ENCODE measurements at places on chromosomes 2 and 18.
A peak's percentile ranks its signal among the peaks of the same experiment; 100 is the strongest.

- DNase-seq, result peak; percentile 99
Observed at GRCh38 chr2:95333888-95334338, 36.8 kb downstream of the KCNIP3 start.

DNA sequence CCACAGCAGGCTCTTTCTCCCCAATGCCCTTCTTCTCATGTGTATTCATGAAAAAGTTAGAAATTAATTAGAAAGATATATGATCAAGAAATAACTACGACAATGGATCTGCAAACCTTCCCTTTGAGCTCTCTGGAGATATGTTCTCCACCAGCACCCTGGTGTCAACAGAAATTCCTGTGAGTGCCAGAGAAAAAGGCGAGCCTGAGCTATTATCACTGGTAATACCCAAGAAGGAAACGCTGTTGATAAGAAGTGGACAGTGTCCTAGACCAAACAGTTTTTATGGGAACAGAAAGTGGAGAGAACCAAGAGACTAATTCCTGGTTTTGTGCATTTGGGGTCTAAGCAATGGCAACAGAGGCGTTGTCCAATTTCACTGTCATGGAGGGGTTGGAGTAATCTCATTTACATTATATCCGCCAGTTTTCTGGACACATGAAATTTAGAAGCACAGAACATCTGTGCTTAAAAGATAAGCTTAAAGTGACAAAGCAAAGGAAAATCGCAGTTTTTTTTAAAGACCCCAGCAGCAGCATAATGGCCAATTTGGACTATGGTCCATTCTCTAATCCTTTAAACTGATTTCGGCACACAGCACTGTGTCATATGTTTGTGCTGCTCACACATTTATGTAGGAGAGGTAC is 47.2 kb upstream of the CDC42EP3 start:
- DNase-seq, result no peak

DNA sequence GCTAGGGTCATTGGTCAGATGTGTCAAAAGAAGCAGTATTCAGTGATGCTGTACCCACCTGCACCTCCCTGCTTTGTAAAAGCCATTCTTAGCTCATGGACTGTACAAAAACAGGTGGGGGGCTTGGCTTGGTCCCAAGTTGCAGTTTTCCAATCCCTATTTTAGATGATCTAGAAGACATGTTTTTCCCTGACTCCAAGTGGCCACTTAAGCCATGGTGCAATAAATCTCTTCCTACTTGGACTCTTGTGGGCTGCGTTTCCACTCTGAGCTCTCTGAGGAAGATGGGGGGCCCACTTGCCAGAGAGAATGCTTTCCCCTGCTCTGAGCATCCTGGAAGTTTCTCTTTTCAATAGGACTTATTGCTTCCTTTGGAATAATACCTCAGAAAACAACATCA is 57.0 kb upstream of the SPP2 start:
- no peak for DNase-seq

DNA sequence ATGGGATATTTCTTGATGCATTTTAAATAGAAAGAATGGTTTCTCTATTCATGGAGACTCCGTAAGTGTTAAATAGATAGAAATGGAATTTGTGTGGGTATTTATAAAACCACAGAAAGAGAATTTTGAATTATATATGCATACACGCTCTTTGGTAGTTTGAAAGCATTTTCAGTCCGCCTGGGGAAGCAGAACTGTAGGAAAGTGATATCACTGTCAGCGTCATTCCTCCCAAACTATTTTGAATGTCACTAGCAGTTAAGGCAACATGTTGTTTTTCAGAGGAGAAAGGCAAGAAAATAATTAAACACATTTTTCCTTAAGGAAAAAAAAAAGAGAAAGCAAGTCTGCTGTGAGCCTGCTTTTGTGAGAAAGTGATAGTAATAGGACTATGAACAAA is 8.7 kb upstream of the ERMN start:
- DNase-seq, result peak; percentile 57

- no peak for DNase-seq
Observed at GRCh38 chr2:233544200-233544610, 22.4 kb downstream of the USP40 start.

GRCh38 chr2:205148755-205149154 is 533.5 kb upstream of the NRP2 start:
- DNase-seq, result no peak

DNA sequence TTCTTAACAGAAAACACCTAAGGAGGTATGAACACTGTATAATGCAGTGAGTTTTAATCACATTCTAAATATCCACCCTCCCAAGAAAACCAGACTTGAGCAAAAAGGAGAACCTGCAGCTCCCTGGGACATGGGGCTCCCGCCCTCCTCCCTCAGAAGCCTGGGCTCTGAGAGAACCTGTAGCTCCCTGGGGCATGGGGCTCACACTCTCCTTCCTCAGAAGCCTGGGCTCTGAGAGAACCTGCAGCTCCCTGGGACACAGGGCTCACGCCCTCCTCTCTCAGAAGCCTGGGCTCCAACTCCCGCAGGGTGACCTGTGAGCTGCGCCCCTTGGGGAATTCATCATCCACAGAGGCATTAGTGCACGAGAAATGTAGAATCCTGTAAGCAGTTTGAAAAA is 222.9 kb downstream of the SNTG2 start:
- DNase-seq, result no peak

DNA sequence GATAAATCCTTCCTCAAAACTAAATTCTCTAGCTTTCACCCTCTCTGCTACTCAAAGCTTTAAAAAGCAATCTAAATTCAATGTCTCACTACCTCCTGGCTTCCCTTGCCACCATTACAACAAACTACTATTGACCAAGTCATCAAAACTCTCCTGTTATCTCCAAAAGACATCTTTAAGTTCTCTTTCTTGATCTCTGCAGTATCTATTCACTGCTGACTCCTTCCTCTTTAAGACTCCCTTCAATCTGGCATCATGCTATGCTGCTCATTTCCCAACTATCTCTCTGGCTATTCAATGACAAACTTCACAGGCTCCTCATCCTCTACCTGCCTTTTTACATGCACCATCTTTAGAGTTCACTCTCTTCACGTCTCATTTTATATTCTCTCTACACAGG is 5.9 kb downstream of the PPP3R1 start:
- DNase-seq, result no peak

DNA sequence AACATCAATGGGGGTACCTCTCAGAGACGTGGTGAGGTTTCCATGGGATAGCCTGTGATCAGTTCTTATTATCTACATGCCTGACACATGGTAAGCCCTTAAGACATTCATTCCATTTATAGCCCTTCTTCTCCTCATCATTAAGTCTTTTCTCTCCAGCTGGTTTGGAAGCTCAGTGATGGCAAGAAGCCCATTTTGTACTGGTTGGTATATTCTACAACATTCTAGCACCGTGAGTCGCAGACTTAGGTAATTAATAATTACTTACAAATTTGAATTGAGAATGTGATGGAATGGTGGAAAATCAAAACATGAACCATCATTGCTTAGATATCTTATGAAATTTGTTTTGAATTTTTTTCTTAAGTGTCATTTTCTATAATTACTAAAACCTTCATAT is 472.6 kb downstream of the DLGAP1 start:
- no peak for DNase-seq

- peak; percentile 24 for DNase-seq
Observed at GRCh38 chr18:57697426-57697825, 75.8 kb upstream of the NARS1 start.

DNA sequence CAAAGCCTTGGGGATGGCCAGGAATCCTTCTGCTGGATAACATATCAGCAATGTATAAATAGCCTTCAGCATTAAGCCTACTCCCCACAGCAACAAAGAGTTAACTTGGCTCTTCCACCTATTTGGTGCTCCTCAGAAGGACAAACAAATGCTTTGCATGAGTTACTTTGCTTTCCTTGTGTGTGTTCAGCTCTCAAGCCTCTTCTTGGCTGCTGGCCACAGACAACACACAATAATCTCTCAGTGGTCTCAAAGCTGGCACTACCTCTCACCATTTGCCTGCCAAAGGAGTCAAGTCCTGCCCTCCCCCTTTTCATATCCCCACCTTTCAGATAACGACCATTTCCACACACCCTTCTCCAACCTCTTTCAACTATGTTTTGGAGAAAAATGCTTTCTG is 17.5 kb downstream of the FTCDNL1 start:
- no peak for DNase-seq

DNA sequence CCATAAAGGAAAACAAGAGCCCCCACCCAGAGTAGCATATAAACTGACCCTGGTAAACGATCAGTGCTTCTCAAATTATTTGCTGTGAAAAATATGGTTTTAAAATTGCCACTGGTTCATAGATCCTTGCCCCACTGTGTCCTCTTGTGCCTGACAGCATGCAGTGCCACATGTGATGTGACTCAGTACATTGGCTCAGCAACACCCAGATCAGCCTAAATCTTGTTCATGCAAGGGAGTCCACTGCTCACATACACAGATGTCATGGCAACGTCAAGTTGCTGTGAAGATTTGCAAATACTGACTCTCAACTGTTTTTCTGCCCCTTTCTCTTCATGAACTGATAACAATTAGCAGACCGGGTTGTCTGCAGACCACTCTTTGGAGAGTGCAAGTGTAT is 91.0 kb downstream of the TMEM182 start:
- no peak for DNase-seq

- DNase-seq, result no peak
Observed at GRCh38 chr2:189709501-189710221, 35.2 kb downstream of the ANKAR start.

DNA sequence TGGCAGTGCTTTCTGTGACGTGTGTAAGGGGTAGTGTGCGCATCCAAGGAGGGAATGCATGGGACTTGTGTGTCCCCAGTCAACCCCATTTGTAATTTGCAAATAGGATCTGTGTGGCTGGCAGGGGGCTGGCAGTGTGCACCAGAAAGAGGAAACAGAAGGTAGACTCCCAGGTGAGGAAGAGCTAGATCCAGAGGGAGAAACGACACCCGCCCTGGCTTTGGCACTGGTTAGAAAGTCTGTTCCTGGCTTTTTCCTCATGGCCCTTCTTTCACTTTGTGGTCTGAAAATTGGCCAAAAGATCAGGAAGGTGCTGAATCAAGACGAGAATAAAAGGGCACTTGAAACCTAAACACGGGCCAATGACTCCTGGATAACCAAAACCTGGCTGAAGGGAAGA is 33.3 kb downstream of the PRKCE start:
- no peak for DNase-seq

DNA sequence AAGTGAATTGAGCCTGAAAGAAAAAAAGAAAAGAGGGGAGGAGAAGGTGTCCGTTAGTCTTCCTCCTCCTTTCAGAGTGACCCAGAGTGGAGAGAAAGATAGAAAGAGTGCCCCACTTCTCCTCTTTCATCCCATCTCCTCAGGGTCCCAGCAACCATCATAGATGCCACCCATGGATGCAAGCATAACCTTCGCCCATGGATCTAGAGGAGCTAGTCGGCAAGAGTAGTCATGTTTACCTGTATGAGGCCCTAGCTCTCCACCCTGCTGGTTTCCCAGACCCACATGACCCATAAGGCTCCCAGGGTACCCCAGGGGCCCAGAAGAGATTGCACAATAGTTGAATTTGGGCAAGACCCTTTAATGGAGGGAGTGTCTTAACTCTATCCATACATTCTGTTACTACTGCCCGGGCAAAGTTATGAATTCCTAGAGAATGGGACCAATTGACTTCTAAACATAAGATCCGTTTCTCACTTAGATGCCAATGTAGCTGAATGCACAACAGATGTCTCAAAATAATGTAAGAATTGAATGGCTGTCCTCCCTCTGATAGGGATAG is 56.1 kb upstream of the CDCA7 start:
- DNase-seq, result no peak

GRCh38 chr2:61993422-61994024 is 88.0 kb downstream of the COMMD1 start:
- DNase-seq, result peak; percentile 42

DNA sequence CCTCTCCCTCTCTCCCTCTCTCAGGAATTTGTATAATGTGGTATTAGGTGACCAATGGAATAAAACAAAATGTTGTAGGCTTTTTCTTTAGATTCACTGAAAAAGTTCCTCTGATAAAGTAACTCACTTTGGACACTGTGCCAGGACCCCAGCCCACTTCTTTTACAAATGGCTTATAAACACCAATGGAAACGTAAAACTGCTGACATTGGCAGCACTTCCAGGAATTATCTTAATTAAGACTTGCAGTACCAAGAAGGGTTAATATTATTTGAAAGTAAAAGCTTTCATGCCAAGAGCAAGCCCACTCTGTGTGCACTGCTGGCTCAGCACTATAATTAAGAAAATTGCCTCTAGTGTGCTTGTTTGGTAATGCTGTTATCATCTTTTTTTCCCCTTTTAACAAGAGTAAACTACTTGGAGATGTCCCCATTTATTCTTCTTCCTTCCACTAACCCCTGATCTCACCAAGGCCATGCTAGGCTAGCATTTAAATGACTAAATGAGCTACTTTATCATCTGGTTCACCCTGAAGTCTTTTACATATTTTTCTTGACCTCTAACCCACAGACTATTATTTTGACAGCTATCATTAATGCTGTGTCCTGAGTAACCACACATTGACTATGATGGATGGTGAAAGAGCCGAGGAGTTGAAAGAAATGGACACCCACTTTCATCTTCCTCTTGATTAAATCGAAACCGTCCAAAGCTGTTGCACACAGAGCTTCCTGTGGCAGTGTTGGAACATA is 232.2 kb upstream of the ETAA1 start:
- no peak for DNase-seq

GRCh38 chr2:6526093-6526824 is 339.4 kb downstream of the CMPK2 start:
- DNase-seq, result no peak

DNA sequence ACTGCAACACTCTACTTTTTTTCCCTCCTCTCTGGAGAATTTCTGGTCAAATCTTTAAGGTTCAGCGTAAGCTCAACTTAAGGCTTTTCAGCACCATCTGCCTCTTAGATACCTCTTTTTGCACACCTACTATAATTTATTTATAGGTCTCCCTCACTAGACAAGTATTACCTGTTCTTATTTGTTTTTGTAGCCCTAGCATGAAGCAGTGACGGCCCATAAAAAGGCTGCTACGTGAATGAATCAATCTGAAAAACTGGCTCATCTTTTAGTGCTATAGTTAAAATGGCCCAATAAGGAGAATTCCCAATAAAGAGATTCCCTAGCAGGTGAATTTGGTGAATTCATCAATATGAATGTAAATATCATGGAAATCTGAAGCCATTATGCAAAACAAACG is 6.5 kb downstream of the RNF149 start:
- DNase-seq, result no peak

- no peak for DNase-seq
Observed at GRCh38 chr2:180819106-180819505, 161.3 kb upstream of the UBE2E3 start.

Measured in foreskin melanocyte (primary cell).